ENCODE measurements at places on chromosomes 1 and 21.

DNA sequence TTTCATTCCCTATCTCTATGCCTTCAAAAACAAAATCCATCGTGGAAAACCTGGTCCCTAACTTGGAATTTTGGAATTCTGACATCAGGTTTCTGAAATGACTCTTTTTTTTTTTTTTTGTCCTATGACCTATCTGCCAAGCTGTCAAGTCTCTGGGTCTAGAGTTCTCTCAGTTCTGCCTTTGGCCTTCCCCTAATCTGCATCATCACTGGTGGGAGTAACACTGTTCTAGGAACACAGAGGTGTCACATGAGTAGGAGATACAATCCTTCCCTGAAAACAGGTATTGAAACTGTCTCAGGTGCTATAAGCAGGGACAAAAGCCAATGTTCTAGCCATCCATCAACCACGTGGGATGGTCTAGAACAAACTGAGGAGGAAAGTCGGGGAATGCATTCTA is 142.0 kb upstream of the ATP1B1 start:
- DNase-seq: no peak

GRCh38 chr1:28548318-28548717 is 4.6 kb upstream of the TRNAU1AP start:
- no peak for DNase-seq

GRCh38 chr1:14612256-14612655 is 13.8 kb downstream of the KAZN start:
- no peak for DNase-seq

GRCh38 chr1:17826165-17826488 is 71.0 kb downstream of the ACTL8 start:
- DNase-seq: peak; percentile 24

GRCh38 chr1:2151911-2152310 is 42.7 kb downstream of the FAAP20 start:
- DNase-seq: no peak

- no peak for DNase-seq
Measured at GRCh38 chr1:47759251-47759935, 237.8 kb downstream of the TRABD2B start.

GRCh38 chr1:244049162-244050013 is 1.7 kb upstream of the ZBTB18 start:
- DNase-seq: peak; percentile 53

DNA sequence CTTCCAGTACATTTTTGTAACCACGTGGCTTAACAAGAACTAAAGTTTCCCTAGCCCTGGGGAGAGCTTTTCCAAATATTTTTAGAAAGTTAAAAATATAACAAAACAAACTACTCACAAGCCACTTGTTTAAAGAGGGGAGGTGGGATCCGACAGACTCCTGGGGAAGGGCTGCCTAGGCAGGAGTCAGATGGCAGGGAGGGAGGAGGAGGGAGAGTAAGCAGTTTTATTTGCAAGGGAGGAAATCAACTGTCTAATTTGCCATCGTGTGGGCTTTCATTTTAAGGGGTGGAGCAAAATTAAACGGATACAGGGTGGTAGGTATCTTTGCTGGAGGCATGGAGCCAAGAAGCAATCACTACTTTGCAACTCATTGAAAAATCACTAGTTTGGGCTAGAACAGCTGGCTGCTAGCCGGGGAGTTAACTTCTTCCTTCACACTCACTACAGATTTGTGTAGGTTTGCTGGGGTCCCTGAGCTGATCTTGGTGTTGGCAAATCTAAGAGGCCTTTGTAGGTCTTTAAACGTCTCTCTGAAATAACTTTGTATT is 8.8 kb downstream of the BARHL2 start:
- DNase-seq: no peak

- no peak for DNase-seq
Measured at GRCh38 chr1:2951856-2952255, 69.4 kb upstream of the ACTRT2 start.

- DNase-seq: no peak
Measured at GRCh38 chr1:59107516-59107915, 189.4 kb upstream of the FGGY start.

GRCh38 chr1:170993151-170993550 is 57.8 kb downstream of the MROH9 start:
- DNase-seq: no peak

- no peak for DNase-seq
Measured at GRCh38 chr1:178645157-178645807, 79.8 kb upstream of the RALGPS2 start.

- no peak for DNase-seq
Measured at GRCh38 chr21:45972716-45973474, 8.7 kb upstream of the COL6A1 start.

DNA sequence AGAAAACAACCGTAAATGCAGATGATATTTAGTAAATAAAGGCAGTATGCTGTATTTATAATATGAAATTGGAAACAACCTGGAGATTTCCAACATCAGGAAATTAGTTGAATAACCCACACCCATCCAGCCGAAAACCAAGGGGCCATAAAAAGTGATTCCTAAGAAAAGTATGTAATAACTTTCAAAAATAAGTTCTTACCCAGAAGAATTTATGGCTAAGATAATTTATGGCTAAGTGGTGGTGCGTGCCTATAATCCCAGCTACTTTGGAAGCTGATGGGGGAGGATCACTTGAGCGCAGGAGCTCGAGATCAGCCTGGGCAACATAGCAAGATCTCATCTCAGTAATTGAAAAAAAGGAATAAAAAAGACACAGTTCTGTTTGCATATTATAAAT is 43.2 kb downstream of the TMCO4 start:
- no peak for DNase-seq
